Stimulated activated CD4-positive, alpha-beta T cell treated with anti-CD3 and anti-CD28 coated beads, TNF-alpha, amount 100 ng/mL, for 4 hours (primary cell): ENCODE measurements at places on chromosomes 6 and 20.

GRCh38 chr20:43460830-43461200 lies 3.1 kb downstream of the SRSF6 start:
- DNase-seq: no peak

GRCh38 chr6:158760618-158761250 lies 58.4 kb downstream of the EZR start:
- DNase-seq: no peak

GRCh38 chr6:25717866-25718740 lies 36.4 kb upstream of the SLC17A4 start:
- no peak for DNase-seq

DNA sequence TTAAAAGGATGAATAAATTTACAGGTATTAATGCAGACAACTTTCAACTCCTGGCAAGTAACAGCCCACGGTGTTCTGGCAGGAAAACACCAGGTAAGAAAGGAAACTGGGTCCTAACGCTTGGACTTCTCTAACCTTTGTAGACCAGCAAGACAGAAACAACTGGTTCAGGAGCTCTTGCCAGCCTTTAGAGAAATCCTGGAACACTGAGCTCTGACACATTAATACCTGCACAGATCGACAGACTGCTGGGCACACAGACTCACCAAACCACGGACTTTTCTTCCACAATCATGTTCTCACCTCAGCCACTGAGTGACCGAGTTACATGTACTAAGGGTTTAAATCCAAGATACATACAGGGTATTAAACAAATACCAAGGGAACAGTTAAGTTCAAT lies 36.3 kb downstream of the GRIK2 start:
- no peak for DNase-seq

GRCh38 chr6:6997263-6998193 lies 110.2 kb upstream of the RREB1 start:
- DNase-seq: no peak

DNA sequence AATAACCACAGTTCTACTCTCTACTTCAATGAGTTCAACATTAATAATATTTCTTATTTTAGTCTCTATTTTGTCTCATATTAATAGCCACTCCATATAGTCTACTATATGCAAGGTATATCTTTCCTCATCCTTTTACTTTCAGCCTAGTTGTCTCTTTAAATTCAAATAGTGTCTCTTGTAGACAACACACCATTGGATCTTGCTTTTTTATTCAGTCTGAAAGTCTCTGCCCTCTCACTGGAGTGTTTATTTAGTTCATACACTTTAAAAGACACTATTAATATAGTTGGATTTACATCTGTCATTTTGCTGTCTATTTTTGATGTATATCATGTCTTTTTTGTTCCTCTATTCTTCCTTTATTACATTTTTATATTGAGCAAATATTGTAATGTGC lies 103.5 kb downstream of the RFPL4B start:
- no peak for DNase-seq

DNA sequence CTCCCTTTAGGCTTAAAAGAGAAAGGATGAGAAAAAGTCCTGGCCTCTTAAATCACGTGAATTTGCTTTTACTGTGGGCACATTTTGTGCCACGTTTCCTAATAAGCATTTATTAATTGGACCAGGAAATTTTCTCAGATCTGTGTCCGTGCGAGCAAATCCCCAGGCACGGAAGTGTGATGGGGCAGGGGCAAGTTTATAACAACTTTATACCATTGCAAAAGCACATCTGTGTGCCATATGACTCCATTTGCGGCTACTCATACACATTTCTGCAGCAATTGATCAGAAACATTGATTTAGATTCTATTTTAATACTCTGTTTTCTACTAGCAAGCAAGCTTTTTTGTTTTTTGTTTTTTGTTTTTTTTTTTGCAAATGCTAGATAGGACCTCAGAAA lies 373.2 kb downstream of the TAF4 start:
- DNase-seq: no peak

- DNase-seq: no peak
These were observed 5.7 kb downstream of the CDC25B start for GRCh38 chr20:3801846-3802245.

DNA sequence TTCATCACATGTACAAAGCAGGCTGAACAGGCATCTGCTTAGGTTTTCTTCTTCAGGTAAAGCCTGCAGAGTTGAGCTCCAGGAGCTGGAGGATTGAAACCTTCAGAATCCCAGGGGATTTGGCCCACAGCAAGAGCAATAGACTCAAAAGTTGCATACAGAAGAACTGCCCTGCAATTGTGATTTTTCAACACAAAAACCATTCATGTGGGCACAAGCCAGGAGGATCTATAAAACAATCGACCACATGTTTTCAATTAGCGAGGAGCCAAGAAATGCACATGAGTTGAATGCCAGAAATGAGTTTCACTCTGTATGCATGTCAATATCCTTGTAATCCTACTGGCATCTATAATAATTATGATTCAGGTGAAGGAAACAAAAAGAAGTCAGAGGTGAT lies 576.4 kb downstream of the HDGFL1 start:
- no peak for DNase-seq

DNA sequence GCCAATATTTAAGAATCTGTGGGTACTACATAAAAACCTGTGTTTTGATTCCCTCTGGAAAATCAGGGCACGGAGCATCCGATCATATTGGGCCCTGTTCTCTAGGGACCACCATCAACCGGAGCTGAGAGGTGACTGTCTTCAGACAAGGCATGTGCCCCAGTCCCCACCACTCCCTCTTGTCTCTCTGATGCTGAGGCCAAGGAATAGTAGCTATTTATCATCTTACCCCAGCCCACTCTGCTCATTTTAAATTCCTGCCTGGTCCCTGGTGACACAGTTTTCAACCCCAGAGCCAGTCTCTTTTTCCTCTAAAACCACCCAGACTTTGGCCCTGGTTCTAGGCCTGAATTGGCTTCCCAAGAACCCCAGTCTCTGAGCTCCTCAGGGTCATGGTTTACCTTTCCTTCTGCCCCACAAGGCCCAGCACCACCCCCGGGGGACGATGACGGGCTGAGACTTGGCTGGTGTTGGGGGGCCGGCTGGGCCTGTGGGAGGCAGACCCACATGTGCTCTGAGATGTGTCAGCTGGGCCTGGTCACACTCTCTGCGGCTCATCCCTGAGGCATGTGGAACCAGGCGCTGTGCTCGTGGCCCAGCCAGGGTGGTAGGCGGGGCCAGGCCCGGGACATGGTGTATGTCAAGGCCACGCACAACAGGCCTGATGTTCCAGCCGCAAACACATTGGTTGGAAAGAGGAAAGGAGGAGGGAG lies 114.4 kb downstream of the CEBPB start:
- no peak for DNase-seq

GRCh38 chr6:109299265-109299607 lies 83.0 kb downstream of the CD164 start:
- no peak for DNase-seq

GRCh38 chr6:66533921-66534404 lies 826.9 kb upstream of the EYS start:
- no peak for DNase-seq

- DNase-seq: no peak
These were observed 51.9 kb downstream of the BTBD9 start for GRCh38 chr6:38587766-38588362.

GRCh38 chr6:161226009-161226964 lies 47.6 kb downstream of the AGPAT4 start:
- DNase-seq: no peak

- no peak for DNase-seq
These were observed 16.9 kb upstream of the SNAI1 start for GRCh38 chr20:49965781-49966305.

- DNase-seq: no peak
These were observed 538.4 kb upstream of the NRSN1 start for GRCh38 chr6:23587582-23587981.

DNA sequence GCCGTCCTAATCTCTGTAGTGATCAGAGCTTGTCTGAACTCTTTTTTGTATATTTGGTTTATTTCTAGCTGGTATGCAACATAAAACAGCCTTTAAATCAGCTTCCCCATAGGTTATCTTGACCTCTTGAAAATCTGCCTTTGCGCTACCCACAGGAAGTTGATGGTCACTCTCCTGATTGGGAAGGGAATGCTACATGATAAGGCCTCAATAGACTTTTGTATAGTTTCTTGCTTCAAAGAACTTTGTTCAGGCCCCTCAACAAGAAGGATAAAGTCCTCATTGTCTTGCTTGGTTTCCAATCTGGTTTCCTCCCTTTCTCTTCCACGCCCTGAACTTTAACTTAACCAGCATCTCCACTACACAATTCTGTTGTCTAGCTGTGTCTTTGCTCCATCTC lies 95.4 kb upstream of the TENT5A start:
- no peak for DNase-seq

DNA sequence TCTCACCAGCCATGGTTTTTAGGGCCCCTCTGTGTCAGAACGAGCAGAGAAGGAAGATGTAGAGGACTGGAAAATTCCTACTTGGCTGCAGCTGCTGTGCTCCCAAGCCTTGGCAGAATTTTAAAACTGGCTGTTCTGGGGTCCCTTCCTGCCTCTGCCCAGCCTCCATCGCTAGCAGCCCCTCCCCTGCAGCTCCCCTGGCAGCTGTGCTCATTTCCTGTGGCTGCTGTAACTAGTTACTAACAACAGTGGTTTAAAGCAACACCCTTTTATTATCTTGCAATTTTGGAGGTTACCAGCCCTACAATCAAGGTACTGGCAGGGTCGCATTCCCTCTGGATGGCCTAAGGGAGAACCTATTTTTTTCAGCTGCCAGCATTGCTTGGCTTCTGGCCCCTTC lies 3.7 kb upstream of the CST11 start:
- no peak for DNase-seq
